ENCODE measurements at places on chromosomes 4 and X. TPM values are rescaled to one million over a fixed set of nuclear protein-coding genes. Genes with fewer than 3 reads are reported as not detected.
A peak's percentile ranks its signal among the peaks of the same experiment; 100 is the strongest.

- DNase-seq = no peak
Measured at GRCh38 chr4:138439143-138439581, 197.0 kb upstream of the SLC7A11 start.

DNA sequence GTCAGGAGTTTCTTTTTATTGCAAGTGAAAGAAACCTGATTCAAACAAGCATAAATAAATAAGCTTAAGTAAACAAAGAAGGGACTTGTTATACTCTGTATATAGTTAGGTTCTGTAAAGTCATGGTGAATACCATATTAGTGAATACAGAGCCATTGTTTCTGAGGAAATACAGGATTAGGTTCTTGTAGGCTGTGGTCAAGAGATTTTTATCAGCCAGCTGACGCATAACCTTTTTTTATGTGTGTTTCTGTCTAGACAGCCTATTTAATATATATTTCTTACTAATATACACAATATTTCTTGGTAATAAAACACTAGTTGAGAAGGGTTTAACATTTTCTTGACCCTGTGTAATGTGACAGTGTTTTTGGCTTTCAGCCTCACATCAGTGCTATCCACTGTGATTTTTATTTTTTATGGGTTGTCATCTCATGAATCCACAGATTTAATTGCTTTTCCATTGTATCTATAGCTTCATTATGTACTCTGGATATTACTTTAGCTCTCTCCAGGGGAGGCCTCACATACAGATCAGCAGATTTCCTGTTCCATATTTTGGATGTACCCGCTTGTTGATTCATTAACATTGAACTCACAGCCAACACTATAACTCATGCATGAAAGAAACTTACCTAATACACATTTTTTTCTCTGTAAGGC lies 8.0 kb downstream of the HERC3 start:
- DNase-seq = no peak

- peak; percentile 88 for DNase-seq
Measured at GRCh38 chr4:76251441-76252270, at the start of gene FAM47E. TSS of gene FAM47E (plus strand) at chr4:76251721. CDS start at chr4:76251747, 26 bp downstream.

Gene RAB41
- not detected for total RNA-seq

Gene TCP11X2
- total RNA-seq = not detected

Gene EMCN
- total RNA-seq = 6.8 TPM

DNA sequence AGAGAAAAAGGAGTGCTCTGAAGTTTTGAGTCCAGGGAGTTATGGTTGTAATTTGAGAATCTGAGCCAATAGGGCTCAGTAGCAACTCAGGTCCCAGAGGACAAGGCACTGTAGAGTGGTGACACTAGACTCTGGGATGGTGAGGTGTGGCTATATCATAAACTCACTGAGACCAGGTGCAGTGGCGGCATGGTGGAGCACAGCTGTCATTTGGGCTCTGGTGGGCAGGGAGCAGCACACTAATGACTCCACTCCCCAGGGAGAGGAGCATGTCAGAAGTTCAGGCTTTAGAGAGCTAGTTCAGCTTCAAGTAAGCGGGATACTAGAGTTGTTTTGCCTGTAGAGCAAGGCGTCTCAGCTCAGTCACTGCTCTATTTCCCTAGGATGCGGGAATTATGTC lies 165.4 kb upstream of the USP38 start:
- no peak for DNase-seq

- DNase-seq = no peak
Measured at GRCh38 chr4:183388021-183388420, 56.4 kb upstream of the CDKN2AIP start.

GRCh38 chrX:13158911-13159310 lies 114.5 kb upstream of the FAM9C start:
- no peak for DNase-seq

Gene VSIG4
- total RNA-seq = 213 TPM

DNA sequence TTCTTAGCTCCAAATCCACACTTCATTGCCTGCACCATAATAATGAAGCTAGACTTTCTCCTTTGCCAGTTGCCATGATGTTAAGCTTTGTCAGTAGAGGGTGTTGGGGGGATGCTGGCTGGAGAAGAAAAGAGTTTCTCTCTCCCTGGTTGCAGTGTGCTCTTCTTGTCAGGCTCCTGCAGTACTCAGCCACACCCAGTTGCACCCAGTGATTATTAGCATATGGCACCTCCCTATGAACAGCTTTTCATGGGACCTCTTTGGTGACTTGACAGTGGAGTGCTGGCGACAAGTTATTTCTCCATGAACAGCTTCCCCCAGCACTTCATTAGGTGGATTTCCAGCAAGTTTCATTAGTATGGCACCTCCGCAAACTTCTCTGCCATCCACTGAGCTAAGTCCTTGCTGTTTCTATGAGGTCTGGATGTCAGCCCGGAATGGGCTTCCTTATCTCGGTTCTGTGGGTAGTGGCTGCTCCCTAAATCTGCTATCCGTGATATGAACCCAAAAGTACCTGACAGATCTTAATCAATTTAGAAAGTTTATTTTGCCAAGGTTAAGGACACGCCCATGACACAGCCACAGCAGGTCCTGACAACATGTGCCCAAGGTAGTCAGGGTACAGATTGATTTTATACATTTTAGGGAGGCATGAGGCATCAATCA lies 18.8 kb upstream of the OTUD4 start:
- no peak for DNase-seq

Gene SLC4A4
- 4.8 TPM for total RNA-seq

DNA sequence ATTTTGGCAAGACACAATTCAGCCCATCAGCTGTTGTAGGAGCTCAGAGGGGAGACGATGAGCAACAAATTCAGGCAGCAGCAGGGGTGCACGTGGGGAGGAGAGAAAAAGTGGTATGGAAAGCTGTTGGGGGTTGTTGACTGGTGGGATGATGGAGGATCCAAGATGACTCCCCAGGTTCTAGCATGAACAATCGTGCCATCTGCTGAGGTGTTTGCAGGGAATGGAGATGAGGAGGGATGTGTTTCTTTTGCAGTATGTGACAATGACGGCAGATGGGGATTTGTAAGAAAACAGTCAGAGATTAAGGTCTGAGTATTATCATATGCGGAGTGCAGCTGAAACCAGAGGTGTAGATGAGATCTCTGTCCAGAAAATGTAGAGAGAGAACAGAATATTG lies 63.3 kb downstream of the SEL1L3 start:
- DNase-seq = no peak

GRCh38 chr4:123312116-123312515 lies 84.5 kb upstream of the SPRY1 start:
- no peak for DNase-seq

DNA sequence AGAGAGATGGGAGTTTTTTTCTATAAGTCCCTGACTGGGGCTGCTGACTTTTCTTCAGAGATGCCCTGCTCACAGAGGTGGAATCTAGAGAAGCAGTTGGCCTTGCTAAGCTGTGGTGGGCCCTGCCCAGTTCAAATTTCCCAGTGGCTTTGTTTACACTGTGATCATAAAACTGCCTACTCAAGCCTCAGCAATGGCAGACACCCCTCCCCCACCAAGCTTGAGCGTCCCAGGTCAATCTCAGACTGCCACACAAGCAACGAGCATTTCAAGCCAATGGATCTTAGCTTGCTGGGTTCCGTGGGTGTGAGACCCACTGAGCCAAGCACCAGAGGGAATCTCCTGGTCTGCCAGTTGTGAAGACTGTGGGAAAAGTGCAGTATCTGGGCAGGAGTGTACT lies 199.8 kb upstream of the WDFY3 start:
- no peak for DNase-seq

GRCh38 chr4:1031956-1032795 lies 20.8 kb downstream of the FGFRL1 start:
- no peak for DNase-seq

Gene ERVMER34-1
- total RNA-seq = not detected

DNA sequence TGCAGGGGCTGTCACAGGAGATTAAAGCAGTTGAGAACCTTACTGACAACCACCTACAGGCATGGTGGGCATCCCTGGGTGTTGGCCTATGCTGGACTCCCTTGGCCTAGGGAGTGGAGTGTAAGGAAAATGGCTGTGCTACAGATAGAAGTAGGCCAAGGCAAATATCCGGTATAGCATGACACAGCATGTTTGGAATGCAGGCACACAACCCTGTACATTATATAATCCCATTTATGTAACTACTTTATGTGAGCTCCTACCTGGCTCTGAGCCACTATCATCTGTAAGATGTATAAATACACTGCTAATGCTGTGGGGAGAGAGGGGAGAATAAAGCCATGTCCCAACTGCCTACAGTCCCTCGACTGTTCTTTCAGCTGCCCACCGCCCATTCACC lies 38.7 kb upstream of the KCTD8 start:
- no peak for DNase-seq

- no peak for DNase-seq
Measured at GRCh38 chr4:139153411-139154133, 23.4 kb downstream of the ELF2 start.

DNA sequence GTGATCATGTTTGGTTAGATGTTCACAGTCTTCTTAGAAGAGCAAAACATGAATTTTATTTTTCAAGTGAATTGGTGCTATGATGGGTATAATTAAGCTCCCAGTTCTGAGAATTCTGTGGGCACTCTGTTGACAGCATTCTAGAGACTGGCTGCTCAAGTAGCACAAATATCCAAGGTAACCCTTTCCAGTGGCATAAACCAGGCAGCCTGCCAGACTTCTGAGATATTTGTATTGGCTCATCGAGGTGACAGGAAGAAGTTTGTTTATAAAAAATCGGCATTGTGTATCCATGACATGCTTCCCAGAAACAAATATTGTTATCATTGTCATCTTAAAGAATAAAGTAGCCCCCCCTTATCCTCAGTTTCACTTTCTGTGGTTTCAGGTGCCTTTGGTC lies 28.3 kb downstream of the LANCL3 start:
- no peak for DNase-seq

DNA sequence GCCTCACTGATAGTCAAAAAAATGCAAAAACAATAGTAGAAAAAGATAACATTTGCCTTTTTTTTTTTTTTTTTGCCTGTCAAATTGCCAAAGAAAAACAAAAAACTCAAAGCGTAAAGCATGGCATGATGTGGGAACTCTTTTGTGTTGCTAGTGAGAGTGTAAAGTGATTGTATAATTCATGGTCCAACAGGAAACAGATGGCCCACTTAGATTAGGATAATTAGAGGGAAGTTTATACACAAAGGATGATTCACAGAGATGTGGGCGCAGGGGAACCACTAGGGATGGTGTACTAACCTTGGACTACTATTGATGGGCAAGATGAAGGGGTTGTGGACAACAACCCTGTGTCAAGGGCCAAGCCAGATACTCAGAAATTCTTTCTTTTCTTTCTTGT lies 16.4 kb downstream of the MCUB start:
- no peak for DNase-seq

GRCh38 chr4:70768301-70768948 lies 46.7 kb downstream of the RUFY3 start:
- DNase-seq = no peak

- DNase-seq = no peak
Measured at GRCh38 chr4:154877110-154877760, 96.2 kb downstream of the RBM46 start.

DNA sequence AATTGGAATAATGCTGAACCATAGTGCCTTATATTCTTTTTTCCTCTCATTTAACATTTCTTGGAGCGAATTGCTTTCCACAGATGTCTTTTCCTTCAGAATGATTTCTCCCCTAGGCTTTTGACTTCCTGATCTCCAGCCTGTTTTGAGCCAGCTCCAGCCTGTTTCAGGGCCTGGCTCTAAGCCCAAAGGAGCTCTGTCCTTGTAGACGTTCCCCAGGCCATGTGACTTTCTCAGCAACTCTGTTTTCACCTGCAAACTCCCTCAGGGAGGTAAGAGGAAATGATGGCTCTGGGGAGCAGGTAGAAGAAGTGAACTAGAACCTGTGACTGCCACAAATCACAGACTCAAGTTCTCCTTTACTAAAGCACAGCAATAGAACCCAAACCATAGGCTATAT lies 89.1 kb downstream of the AKAP4 start:
- no peak for DNase-seq

Gene RHOXF2B
- total RNA-seq = not detected

GRCh38 chr4:40194602-40195161 lies 2.1 kb upstream of the RHOH start:
- no peak for DNase-seq

GRCh38 chr4:173281406-173282255 lies 52.5 kb downstream of the HMGB2 start:
- DNase-seq = no peak

Gene MSANTD1
- total RNA-seq = 1.2 TPM

- DNase-seq = no peak
Measured at GRCh38 chr4:150199056-150199455, 120.8 kb downstream of the DCLK2 start.

Gene MAGEB2
- not detected for total RNA-seq

Gene THAP9
- 7.5 TPM for total RNA-seq

DNA sequence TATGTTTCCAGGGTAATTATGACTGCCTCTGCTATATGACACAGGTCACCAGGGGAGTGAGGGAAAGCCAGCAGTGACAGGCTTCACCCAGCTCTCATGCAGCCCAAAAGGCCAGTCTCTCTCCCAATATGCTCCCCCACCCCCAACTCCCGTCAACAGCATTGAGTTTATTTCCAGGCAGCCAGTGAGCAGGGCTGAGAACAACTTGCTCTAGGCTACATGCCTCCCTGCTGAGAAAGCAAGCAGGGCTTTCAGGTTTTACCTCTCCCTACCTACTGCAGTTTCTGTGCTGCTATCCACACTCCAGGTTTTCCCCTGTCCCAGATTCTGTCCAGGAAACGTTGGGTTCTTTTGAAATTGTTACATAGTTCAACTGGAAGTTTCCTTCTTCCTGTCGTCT lies 291.4 kb downstream of the PABPC4L start:
- DNase-seq = no peak

Gene ENPP6
- 0.28 TPM for total RNA-seq

Gene NPY1R
- total RNA-seq = 2.9 TPM

GRCh38 chr4:104188301-104188700 lies 306.4 kb downstream of the CXXC4 start:
- DNase-seq = no peak

Gene CACNA1F
- 0.16 TPM for total RNA-seq

- DNase-seq = no peak
Measured at GRCh38 chrX:10795721-10796120, 175.3 kb upstream of the MID1 start.

Gene RAB40A
- 1.7 TPM for total RNA-seq

DNA sequence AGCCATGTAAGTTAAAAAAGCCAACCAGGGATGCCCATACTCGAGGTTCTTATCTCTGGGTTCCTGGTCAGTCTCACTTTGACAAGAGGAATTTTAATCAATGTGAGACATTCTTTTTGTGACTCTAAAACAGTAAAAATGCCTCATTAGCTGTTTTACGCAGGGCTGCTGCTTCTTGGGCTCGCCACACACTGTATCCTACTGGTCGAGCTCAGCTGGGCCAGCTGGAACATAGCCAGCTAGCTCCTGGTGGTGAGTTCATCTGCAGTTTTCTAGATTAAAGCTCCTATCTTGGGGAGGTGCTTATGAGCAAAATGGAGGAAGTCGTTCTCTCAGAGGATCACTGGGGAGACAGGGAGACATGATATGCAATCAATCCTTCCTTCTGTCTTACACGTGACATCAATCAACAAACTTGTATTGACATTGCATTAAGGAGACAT lies 55.9 kb upstream of the LEF1 start:
- DNase-seq = no peak
